G401 (cell line): ENCODE measurements at places on chromosomes 13 and 19. TPM values are rescaled to one million over a fixed set of nuclear protein-coding genes. Genes with fewer than 3 reads are reported as not detected.

DNA sequence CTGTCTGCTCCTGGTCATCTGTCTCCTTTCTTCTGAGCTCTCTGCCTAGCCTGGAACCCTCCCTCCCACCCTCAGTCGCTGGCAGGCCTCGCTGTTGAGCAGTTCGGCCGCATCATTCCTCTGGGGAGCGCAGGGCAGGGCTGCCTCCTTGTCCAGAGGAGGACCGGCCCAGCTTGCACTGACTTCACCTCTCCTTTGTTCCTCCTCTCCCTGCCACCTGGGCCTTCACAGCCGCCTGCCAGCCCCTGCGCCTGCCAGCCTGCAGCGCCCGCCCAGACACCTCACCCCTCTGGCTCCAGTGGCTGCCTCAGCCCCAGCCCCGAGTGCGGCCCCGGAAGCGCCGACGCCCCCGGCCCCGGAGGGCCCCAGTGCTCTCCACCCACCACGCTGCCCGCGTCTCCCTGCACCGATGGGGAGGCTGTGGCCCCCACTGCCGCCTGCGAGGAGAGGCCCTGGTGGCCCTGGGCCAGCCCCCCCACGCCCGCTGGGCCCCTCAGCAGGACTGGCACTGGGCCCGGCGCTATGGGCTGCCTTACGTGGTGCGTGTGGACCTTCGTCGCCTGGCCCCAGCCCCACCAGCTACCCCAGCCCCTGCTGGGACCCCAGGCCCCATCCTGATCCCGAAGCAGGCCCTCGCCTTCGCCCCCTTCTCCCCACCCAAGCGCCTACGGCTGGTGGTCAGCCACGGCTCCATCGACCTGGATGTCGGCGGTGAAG, 7.2 kb downstream of the KMT5C start:
- peak; percentile 31 for DNase-seq

DNA sequence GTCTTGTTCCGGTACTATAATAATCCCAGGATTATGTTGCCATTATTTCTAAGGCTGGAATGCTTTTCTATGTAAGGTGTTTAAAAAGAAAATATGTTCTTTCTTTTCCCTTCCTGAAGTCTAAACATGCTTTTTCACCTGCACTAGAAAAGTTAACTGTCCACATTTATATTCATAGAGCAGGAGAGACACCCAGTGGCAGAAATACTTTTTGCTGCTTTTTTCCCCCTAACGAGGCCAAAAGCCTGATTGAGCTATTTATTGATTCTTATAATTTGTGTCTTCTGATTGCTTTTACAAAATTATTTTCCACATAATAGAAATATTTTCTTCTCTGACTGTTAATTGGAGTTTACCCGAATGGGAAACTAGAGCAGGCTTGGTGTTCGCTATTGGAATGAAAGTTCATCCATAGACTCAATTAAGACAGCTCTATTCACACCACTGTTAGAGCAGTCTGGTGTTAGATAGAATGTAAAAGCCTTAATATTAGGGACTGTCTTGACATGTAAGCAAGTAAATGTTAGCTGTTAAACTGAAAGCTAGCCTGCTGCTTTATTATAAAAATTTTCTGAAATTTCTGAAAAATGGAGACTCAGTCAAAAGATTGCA, 15.8 kb downstream of the GPR180 start:
- peak; percentile 64 for DNase-seq

- DNase-seq, result no peak
Measured at GRCh38 chr13:40994581-40995230, 24.4 kb downstream of the ELF1 start.

GRCh38 chr19:3440082-3440481, 40.2 kb downstream of the SMIM24 start:
- DNase-seq, result no peak

DNA sequence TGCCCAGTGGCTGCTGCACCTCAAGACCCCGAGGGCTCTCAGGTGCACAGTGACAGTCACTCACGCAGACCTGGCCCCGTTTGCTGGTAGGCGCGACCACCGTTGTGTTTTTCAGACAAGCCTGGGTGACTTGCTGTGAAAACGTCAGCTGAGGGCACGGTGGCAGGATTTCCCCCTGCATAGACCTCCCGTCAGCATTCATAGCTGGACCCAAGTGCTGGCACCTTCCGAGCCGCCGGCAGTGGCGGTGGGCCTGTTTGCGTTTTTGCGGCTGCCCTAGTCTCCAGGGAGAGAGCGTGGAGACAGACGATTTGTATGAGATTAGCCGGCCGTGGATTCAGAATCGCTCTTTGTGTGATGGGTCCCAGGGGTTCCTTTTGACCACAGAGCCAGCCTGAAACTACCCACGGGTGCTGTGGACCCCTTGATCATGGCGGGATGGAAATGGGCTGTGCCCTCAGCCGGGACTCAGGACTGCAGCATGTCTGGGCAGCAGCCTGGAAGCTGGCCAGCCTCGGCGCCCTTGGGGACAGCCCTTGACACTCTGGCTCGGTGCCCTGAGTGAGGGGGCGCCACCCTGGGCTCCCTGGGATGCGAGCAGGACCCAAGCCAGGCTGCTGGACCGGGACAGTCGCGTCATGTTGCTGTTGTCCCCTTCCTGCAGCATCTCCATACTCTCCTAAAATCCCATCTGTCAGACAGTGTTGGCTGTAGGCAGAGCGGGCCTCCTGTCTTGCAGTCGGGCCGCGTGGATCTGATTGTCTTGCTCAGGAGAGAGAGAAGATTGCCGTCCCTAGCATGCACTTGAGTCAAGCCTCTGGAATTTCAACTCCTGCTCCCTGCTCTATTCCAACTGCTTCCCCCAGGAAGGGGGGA, 8.6 kb downstream of the KDM4B start:
- DNase-seq, result peak; percentile 78

Gene PGLYRP1
- not detected in 2 replicates for total RNA-seq

DNA sequence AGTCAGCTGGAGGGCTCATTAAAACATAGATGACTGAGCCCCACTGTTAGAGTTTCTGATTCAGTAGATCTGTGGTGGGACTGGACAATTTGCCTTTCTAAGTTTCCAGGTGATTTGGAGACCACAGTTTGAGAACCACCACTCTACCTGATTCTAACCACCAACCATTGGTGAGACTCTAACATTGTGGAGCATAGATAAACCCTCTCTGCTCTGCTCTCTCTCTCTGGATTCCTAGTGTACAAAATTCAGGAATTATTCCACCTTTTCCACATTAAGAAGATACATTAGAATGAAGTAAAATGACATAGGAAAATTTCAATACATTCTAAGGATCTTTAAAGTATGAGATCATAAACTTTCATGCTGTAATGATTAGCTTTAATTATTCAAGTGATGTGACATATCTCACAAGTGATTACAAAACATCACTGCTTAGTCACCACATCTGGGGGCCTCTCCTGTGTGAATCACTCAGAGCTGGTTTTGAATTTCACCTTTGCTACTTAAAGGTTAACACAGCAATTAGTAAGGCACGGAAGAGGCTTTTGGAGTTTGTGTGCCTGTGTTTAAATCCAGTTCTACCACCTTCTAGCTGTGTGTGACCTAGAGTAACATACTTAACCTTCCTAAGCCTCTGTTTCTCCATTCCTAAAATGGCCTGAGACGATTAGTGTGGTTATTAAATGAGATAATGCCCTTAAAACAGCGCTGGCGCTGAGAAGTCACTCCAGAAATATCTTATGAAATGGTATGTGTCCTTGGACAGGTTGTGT, 78.5 kb upstream of the NBEA start:
- no peak for DNase-seq

Gene IZUMO2
- total RNA-seq, result not detected in 2 replicates

GRCh38 chr19:41479757-41480191, 36.8 kb downstream of the ERICH4 start:
- no peak for DNase-seq

- no peak for DNase-seq
Measured at GRCh38 chr19:18185538-18185937, 7.5 kb upstream of the MPV17L2 start.

GRCh38 chr19:39845172-39845571, 1.0 kb downstream of the FBL start:
- DNase-seq, result no peak

DNA sequence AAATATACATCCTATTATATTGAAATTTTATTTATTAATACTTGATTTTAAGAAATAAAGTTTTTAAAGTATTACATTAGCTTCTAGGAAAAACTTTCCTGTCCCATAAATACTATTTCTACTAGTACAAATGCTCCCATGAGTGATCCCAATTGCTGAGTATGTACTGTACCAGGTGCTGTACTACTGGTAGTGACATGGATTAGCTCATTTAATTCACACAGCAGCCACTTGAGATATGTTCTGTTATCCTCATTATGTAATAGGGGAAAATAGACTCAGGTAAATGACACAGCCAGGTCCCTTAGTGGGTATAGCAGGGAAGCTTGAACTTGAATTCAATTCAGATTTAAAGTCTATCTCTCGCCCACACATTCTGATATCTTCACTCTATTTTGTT, 363.1 kb downstream of the FGF14 start:
- no peak for DNase-seq
